Sigmoid colon (tissue), 7 donors: ENCODE measurements at places on chromosomes 5 and 9. TPM values are rescaled to one million over a fixed set of nuclear protein-coding genes. Genes with fewer than 3 reads are reported as not detected.

- H3K4me3 ChIP-seq, result no peak overlapping the region
- H3K27me3 ChIP-seq, result peaks cover 31% of the 10 kb centered on the region
- H3K36me3 ChIP-seq, result no peaks in the 10 kb centered on the region
These were observed 1467.1 kb downstream of the FOXD4L5 start for GRCh38 chr9:63817622-63818518.

DNA sequence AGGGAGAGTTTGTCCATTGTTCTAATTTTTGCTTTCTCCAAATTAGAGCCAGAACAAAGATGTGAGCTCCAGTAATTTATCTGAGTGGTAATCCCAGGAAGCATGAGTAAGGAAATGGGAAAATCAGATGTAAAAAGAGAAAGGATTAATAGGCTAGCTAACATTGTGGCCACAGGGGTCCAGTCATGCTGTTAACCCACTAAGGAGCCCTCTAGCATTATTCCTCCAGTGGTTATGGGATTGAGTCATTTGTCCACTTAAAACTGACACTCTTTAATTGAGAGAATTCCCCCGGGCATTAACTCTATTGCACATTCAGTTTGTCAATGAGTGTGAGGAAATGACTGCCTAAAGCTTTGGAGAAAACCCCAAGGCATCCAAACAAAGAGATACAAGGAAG lies 700.3 kb upstream of the TYRP1 start:
- H3K4me3 ChIP-seq, result no peak overlapping the region
- no peak for DNase-seq
- H3K36me3 ChIP-seq, result no peaks in the 10 kb centered on the region
- H3K27ac ChIP-seq, result no peak overlapping the region
- no peaks in the 10 kb centered on the region for H3K27me3 ChIP-seq

DNA sequence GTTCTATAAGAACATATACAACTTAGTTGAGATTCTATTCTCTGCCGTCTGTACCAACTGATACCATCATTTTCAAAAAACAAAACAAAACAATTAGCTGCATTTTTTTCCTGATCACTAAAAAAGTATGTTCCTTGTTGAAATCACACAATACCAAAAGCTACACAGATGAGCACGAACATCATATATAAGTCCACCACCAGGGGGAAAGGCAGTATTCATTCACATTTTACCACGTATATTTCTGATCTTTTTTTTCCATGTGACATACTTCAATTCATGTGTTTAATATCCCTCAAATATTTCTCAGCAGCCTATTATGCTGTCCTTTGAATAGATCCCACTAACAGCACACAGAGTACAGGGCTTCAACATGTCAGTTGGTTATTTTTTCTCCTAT lies 40.6 kb downstream of the IRX2 start:
- no peaks in the 10 kb centered on the region for H3K27me3 ChIP-seq
- no peaks in the 10 kb centered on the region for H3K4me1 ChIP-seq
- no peaks in the 10 kb centered on the region for H3K36me3 ChIP-seq
- H3K4me3 ChIP-seq, result no peak overlapping the region
- no peak for DNase-seq
- H3K27ac ChIP-seq, result no peak overlapping the region

DNA sequence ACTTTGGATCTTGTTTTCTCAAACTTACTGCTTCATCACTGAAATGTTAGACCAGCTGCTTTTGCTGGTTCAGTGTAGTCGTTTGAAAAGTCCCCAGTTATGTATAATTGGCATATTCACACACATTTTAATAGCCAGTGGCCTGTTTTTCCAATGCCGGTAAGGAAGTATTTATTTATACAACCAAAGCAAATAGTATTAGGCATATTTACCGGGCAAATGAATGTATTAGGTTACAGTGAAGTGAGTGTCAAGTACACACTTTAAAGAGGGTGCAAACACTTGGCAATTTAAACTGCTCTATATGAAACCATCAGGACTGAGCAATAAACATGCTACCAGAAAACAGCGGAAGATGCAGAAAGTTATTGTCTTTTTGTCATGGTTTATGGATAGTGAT lies 242.9 kb downstream of the MCTP1 start:
- H3K36me3 ChIP-seq, result no peaks in the 10 kb centered on the region
- no peaks in the 10 kb centered on the region for H3K27me3 ChIP-seq
- no peak overlapping the region for H3K27ac ChIP-seq
- peaks cover 3% of the 10 kb centered on the region for H3K4me1 ChIP-seq
- no peak for DNase-seq

DNA sequence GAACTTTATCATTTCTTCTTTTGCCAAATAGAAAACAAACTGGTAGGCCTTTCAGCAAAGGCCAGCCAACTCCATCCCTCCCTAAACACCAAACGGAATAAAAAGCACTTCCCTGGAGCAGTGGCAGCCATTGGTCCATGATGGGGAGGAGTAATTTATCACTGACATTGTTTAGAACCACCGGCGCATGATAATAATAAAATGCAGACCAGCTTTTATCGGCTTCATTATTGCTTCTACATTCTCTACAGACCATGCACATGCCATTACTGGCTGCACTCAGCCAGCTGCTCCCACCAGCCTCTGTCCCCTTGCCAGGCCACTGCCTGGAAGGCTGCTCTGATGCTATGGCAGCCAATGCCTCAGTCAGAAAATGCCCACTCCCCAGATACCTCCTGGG lies 45.9 kb downstream of the ABCA1 start:
- H3K36me3 ChIP-seq, result peaks cover 93% of the 10 kb centered on the region
- no peak overlapping the region for H3K27ac ChIP-seq
- peaks cover 47% of the 10 kb centered on the region for H3K4me1 ChIP-seq
- H3K4me3 ChIP-seq, result no peak overlapping the region
- no peaks in the 10 kb centered on the region for H3K27me3 ChIP-seq

The OBP2A gene
- total RNA-seq, result not detected

The TYRP1 gene
- total RNA-seq, result not detected

The ZNF169 gene
- 21.3 TPM for total RNA-seq
